ENCODE measurements at places on chromosomes 3 and 15.

- peak; percentile 42 for DNase-seq
These were observed at the start of gene SPESP1 for GRCh38 chr15:68930268-68931022. SPESP1 (plus strand) TSS chr15:68930525; CDS start chr15:68930654, 129 bp downstream.

- no peak for DNase-seq
These were observed 34.9 kb upstream of the TIMP4 start for GRCh38 chr3:12193485-12194165.

- no peak for DNase-seq
These were observed 12.3 kb upstream of the PGPEP1L start for GRCh38 chr15:99019558-99020540.

DNA sequence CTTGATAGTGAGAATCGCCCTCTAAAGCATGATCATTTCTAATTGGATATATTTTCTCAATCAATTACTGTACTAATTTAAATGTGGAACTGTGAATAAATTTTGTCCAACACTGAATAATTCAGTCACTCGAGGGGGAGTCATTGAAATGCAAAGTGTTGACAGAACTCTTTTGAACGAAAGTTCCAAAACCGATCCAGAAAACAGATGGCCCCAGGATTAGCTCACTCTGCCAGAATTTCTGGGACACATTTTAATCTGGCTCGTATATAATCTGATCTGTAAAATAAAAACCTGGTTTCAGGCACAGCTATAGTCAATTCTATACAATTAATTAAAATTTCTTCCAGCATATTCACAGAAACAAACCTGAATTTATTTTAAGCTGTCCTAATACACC is 580.4 kb downstream of the ROBO1 start:
- DNase-seq = no peak

DNA sequence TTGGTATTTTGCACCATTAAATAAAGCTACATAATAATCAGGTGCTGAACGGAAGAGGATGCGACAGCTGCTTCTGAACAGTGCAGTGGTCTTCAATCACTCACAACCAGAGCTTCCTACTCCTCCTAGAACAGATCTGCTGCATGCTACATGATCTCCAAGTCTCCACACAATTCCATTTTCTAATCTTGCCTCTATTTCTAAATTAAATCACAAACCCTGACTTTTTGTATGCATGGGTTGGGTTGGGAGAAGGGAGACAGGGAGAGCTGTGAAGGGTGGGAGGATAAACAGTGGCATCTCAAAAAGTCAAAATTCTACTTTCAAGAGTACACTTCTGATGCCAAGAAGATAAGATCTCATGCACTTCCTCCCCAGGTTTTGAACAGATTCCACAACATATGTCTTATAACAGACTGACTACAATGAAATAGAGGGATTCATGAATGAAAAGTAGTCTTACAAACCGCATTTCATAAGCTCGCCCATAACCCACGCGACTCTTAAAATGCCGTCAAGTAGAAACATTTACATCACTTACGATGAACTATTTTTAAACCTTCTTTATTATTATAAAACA is 57.2 kb downstream of the CHSY1 start:
- no peak for DNase-seq

GRCh38 chr15:99732124-99732750 is 1.0 kb downstream of the LYSMD4 start:
- DNase-seq = no peak

GRCh38 chr15:56798639-56799038 is 65.3 kb upstream of the ZNF280D start:
- no peak for DNase-seq

GRCh38 chr3:184016811-184017671 is 643 bp downstream of the ABCC5 start:
- peak; percentile 46 for DNase-seq

- DNase-seq = no peak
These were observed 126.9 kb downstream of the LSAMP start for GRCh38 chr3:116318370-116318769.

DNA sequence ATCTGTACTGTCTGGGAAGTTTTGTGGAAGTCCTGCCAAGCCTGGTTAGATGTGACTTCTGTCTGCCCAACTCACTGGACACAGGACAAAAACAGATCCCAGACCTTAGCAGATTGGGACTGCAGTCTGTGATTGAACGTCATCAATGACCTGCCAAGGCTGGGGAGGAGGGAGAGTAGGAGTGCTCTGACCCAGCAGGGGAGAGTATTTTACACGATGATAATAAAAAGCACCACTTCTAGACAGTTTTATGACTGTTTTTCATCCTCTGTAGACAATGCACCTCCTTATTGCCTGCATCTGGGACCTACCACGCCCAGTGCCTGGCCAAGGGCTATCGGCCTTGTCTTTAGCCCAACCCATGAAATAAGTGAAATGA is 102.3 kb upstream of the NR2E3 start:
- DNase-seq = no peak

DNA sequence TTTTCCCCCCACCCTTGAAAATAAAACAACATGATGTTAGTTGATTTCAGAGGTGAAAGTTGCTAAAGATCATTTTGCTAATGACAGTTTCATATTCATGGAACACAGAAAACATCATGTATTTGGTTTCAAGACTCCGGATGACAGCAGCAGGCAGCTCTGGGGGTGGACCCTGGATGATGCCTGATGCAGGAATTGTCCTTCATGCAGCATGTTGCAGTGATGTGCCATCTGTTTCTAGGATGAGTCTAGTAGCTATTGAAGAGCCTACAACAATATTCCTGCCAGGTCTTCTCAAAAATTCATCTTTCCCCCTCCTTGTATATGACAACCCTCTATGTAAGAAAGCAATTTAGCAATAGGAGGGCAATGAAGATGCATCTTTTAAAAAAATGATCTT is 108.3 kb downstream of the SV2B start:
- DNase-seq = no peak

Data from activated CD8-positive, alpha-beta memory T cell treated with anti-CD3 and anti-CD28 coated beads, Interleukin-2, amount 50 U/mL, for 4 hours (primary cell).